ENCODE measurements at places on chromosomes 3 and 15.

GRCh38 chr15:49045751-49046219 is 461 bp downstream of the SECISBP2L start:
- DNase-seq: no peak

GRCh38 chr3:59867185-59868002 is 817.6 kb upstream of the CFAP20DC start:
- DNase-seq: no peak

GRCh38 chr3:12916159-12916558 is 74.8 kb upstream of the RPL32 start:
- DNase-seq: peak; percentile 57

DNA sequence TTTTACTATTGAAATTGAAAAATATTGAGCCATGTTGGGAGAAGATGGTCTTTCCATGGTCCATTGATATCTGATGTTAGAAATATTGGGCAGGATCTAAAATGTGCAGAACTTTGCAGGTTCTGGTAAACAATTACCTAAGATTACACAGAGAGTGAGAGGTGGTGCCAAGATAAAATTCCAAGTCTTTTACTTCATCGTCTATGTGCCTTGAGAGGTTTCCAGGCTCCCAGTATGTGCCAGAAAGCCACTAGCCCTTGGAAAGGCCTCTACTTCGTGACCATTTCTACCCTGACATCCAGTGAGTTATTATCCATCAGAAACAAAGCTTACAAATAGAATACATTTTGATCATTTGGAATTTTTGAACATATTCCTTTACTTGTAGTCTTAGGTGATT is 27.6 kb downstream of the CD200 start:
- no peak for DNase-seq

- no peak for DNase-seq
Observed at GRCh38 chr3:133276594-133276993, 123.3 kb upstream of the BFSP2 start.

DNA sequence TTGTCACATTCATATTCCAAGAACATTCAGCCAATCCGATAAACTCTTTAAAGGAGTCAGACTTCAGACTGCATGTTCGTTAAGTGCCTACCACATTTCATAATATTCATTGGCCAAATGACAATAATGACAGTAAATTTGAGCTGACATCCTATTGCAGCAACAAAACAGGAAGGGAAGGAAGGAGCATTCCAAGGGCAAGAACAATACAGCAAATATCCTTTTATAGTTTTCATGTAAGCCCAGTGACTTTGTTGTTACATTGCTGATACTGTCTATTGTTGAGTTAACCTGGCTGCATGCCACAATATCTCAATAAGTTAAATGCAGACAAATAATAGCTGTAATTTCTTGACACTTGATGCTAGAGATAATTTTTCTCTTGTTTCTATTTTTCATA is 16.4 kb upstream of the CBLB start:
- DNase-seq: no peak

- no peak for DNase-seq
Observed at GRCh38 chr3:195180490-195181112, 90.4 kb downstream of the XXYLT1 start.

DNA sequence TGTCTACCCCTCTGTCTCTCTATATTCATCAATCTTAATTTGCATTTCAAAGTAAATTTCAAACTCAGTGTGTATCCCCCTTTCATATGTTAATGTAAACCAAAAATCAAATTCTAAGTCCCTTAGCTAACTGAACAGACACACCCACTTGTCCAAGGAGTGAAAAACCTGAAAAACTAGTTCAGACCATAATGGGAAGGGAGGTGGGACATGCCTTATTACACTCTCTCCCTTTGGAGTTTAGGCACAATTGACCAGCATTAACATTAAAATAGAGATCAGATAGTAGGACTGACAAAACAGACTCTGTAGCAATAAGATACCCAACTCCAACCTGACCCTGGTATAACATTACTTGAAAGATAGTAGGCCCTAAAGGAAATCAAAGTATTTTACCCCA is 247.7 kb upstream of the GADL1 start:
- DNase-seq: no peak
